NCI-H526 treated with DMSO at 0.1 percent for 48 hours (cell line): ENCODE measurements at places on chromosomes 7 and 10.

DNA sequence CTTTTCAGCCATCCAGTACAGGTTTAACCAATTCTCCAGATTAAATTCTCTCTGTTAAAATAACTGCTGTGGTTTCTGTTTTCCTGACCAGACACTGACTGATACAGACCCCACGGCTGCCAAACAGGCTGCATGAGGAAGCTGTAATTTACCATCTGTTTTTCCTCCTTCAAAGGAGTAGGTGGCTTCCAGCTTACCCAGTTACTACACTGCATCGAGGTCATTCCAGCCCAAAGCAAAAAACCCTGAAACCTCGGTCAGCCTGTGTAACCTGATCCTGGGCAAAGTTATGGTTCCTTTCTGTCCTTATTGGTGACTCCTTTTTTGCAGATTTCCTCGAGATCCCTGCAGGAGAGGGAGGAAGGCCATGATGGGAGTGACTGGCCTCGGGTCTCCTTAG lies 27.9 kb upstream of the LOXL4 start:
- no peak for DNase-seq

DNA sequence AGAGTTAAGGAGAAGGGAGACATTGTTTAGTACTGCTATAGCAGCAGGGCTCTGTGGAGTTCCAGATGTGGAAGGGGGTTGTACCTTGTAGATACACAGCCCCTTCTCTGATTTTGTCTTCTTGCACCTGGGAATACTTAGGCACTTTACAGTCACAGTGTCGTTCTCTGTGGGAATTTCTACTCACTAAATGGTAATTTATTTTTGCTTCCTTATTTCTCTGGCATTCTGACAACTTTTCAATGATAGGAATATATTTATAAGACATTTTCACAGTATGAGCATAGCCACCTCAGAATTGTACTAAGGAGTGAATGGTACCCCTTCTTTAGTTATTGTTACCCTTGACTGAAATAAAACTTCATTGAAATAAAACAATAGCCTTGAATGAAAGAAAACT lies 132.8 kb downstream of the SUGCT start:
- DNase-seq, result no peak

DNA sequence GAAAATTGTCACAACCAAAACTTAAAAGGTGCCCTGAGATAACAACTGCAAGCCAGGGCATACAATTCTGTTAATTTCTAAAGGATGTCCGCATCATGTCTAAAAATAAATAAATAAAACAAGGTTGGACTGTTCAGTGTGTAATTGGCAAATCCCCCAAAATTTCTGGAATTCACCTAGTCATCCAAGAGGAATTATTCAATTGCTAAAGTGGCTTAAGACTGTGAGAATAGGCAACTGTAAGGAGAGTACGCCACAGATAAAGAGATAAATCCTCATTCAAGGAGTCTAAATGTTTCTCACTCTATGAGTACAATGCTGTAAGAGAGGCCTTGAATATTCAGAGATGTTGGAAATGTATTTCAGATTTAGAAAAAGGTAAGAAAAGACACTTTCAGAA lies 37.2 kb downstream of the PIK3AP1 start:
- DNase-seq, result no peak

DNA sequence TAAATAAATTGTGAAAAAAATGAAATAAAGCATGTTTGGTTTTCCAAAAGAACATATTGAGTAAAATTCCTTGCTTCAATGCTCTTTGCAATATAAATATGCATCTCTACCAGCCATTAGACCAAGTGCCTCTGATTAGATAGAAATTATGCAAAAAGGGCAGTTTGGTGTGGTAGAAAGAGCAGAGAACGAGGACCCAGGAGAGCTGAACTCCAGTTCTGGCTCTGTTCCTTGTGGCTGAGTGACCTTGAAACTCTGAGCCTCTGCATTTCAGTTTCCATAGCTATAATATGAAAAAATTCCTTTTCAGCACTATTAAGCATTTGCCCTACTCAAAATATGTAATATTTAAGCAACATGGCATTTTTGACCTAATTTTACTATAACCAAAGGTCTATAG lies 36.5 kb downstream of the COL1A2 start:
- no peak for DNase-seq
